ENCODE measurements at places on chromosomes 4 and X.

DNA sequence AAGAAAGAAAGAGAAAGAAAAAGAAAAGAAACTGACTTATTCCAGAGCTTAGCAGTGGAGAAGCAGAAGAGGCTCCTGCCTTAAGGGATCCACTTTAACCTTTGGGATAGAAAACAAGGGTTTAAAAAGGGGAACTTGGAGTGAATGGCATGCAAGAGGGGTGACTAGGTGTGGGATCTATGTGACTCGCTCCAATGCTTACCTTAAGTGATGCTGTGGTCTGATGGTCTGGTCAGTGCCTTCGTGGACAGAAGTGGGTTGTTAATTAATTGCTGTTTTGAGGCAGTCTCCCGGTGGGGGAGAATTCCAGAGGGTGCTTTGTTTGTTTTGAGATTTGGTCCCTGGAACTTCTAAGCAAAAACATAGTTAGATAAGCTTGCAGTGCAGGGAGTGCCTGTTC, 21.1 kb upstream of the RHOXF1 start:
- no peak for DNase-seq

DNA sequence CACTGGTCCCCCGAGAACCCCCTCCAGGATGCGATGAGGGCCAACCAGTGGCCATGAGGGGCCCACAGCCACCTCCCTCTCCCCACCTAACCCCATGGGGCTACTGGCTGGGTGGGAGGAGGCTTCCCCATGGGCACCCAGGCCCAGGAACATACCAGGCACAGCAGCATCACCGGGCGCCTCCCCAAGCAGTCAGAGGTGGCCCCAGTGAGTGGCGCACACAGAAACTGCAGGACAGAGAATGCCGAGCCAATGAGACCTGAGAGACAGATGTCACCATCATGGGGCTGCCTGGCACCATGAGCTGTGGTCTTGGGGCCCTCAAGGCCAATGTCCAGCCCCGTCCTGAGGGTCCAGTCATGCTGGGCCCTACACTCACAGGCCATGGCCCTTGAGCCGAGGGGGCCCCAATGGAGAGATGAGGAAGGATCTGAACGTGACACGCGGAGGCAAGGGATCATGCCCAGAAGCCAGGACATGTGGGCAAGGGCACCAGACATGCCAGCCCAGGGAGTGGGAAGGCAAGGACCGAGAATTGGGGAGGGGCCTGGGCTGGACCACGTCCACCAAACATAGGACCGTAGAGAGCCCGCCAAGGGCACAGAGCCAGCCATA, 30.1 kb downstream of the NOP14 start:
- DNase-seq, result peak; percentile 61

DNA sequence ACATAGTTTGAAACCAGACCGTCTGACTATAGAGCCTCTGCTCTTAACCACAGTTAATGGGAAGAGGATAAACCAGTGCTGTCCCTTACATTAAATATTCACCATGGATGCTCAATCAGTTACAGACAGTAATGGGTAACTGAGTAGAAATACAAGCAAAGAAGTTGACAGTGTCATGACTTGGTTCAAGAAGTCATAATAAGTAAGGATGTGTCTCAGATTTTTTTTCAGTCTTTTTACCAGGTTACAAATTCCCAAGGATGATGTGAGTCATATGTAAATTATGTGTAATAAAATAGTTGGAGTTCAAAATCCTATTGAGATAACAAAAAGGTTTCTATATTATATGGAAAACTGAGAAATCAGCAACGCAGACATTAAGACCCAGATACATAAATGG, 31.1 kb downstream of the ZCCHC4 start:
- DNase-seq, result no peak

DNA sequence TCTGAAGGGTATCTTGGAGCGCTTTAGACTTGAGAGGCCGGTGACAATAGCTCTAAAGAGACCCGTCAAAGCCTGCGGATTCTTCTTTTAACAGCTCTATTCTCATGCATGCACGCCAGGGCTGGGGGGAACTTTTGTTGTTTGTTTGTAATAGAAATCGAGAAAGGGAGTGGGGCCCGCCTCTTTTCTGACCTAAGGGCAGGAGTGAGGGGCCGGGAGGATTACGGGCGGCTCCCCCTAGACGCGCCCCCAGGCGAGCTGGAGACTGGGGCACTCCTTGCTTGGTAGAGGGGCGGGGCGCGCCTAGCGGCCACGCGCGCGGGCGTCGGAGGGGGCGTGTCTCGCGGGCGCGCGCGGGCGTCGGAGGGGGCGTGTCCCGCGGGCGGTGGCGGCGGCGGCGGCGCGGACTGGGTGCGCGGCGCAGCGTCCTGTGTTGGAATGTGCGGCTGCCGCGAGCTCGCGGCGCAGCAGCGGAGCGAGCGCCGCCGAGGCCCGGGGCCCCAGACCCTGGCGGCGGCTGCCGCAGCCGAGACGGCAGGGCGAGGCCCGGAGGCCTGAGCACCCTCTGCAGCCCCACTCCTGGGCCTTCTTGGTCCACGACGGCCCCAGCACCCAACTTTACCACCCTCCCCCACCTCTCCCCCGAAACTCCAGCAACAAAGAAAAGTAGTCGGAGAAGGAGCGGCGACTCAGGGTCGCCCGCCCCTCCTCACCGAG, at the start of gene REST:
Gene REST, plus strand, starts transcription at position 412 of the 717 bp plus-strand sequence. CDS start 2,739 bp downstream, outside the sequence.
- peak; percentile 78 for DNase-seq

- DNase-seq, result no peak
Measured at GRCh38 chr4:118112117-118113046, 78.1 kb downstream of the NDST3 start.

GRCh38 chr4:77742054-77742453, 77.1 kb downstream of the CNOT6L start:
- DNase-seq, result no peak

DNA sequence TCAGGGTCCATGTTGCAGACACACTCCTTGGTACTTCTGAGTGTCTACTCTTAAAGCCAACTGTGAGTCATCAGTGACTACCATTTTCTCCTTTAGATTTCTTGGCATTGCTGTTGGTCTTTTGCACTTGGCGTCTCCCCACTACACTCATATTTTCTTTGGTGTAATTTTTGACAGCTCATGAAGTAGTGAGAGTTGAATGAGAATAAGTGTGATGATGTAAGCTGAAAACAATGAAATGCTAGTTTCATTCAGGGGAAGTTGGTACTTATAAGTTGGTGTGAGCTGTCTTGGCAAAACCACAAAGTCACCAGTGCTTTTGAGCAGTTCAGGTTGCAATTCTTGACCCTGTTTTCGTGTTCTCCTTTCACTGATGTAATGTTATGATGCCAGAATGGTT, 142.9 kb upstream of the ARX start:
- DNase-seq, result no peak

DNA sequence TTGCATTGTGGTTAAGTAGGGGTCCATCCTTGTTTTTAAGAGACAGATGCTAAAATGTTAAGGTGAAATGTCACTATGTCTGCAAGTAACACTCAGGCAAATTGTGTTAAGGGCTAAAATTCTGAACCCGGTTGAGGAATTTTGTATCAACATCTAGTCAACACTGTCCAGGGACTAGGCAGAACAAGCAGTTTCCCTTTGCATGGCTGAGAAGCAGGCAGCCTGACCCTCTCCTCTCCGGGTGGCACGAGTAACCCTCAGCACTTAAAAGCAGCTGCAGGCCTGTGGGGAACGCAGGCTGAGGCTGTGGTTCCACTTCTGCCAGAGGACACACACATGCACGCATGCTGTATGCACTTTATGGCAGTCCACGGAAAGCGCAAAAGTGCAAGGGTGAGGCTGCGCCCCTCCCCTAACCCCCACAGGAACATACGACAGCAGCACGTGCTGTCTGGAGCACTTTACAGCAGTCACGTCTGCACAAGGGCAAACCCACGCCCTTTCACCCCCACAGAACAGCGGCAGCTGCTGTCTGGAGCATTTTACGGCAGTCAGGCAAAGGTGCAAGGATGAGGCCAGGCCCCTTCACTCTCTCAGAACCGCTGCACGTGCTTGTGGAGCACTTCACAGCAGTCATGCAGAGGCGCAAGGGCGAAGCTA, 619 bp upstream of the MPC1L start:
- no peak for DNase-seq

DNA sequence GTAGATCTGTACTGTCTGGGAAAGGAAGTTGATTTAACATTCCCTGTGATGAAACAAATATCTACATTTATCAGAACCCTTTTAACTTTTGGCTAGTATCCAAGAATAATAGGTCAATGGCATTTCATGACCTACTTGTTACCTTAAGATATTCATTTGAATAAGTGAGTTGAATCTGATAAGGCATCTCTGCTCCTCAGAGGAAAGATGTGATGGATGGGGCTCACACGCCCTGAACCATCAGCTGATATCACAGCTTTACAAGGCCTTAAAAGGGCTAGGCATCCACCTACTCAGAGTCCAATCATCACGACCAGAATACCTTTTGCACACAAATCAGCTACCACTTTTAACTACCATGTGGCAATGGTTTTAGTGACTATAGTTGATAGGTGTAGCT, 90.2 kb upstream of the PDLIM3 start:
- DNase-seq, result no peak

- DNase-seq, result no peak
Measured at GRCh38 chr4:145404761-145405160, 76.9 kb upstream of the SMAD1 start.

- no peak for DNase-seq
Measured at GRCh38 chr4:107114059-107114458, 77.9 kb upstream of the DKK2 start.

DNA sequence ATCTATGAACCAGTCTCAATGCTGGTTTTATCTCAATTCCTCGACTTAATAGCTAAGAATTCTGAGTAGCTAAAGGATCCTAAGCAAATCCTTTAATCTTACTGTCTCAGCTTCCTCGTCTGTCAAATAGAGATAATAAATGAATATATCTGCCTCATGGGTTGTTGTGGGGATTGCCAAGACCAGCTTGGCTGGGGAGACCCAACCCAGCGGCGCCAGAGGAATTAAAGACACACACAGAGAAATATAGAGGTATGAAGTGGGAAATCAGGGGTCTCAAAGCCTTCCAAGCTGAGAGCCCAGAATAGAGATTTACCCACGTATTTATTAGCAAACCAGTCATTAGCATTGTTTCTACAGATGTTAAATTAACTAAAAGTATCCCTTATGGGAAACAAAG, 41.9 kb downstream of the SLC34A2 start:
- DNase-seq, result no peak

GRCh38 chr4:103085555-103086196, 9.1 kb upstream of the SLC9B2 start:
- no peak for DNase-seq

GRCh38 chrX:130415201-130415600, 13.4 kb downstream of the RBMX2 start:
- no peak for DNase-seq

DNA sequence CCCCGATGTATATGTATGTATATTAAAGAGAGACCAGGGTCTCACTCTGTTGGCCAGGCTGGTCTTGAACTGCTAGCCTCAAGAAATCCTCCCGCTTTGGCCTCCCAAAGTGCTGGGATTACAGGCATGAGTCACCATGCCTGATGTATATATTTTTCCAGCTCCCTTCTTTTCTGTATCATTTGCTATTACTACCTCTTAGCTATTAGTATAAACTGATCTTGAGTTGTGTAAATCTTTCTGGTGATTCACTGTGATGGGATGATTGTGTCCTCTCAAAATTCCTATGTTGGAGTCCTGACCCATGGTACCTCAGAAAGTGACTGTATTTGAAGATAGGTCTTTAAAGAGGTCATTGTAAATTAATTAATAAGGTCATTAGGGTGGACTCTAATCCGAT, 53.1 kb downstream of the HPRT1 start:
- no peak for DNase-seq

GRCh38 chr4:164926301-164926700, 49.3 kb downstream of the APELA start:
- no peak for DNase-seq

- no peak for DNase-seq
Measured at GRCh38 chr4:168138143-168138542, 45.8 kb downstream of the ANXA10 start.

GRCh38 chr4:6404611-6405396, 67.6 kb downstream of the PPP2R2C start:
- DNase-seq, result no peak

DNA sequence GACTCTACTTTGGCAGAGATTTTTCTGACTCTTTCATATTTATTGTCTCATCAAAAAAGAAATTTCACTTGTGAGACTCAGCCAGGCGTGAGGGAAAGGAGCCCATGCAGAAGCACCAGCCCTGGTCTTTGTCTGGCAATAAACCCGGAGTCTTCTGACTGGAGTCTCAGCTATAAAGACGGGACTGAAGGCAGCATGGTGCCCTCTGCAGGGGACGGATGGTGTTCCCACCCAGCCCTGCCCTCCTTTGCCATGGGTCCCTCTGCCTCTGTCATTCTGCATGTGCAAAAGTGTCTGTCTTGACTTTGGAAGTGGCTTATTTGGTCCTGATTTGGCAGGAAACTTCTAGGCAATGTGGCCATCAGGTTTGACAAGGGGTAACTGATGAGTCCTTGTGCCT, 14.2 kb downstream of the ZNF185 start:
- DNase-seq, result no peak

GRCh38 chrX:138945219-138945618, 233.7 kb upstream of the FGF13 start:
- no peak for DNase-seq

GRCh38 chr4:74109116-74109869, 10.3 kb upstream of the CXCL2 start:
- no peak for DNase-seq

DNA sequence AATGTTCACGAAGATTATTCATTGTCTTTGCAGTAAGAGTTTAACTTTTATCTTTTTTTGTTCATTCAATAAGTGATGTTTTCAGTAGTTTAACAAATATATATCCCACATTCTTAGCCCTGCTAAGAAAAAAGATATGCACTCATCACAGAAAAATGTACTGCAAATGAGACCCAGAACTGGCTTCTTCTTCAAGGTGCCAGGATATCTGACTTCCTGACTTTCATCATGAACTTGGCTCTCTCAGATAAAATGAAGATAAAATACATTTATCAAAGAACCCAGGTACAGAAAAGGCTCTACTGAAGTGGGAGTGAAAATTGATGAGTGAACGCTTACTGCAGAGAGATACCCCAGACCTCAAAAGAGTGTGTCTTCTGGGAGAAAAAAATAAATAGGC, 177.8 kb upstream of the DKK2 start:
- no peak for DNase-seq

DNA sequence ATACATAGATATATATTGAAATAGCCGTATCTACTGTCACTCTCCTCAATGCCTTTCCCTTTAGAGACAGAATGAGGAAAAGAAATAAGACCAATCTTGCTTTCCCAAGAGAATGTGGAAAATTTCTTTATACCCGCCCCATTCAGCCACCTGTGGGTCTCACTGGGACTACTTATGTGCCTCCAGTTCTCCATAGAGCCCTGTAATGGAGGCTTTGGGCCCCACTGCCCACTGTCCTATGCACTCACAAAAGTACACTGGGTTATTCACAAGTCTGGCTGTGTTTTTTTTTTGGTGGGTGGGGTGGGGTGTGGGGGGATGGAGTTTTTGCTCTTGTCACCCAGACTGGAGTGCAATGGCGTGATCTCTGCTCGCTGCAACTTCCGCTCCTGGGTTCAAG, 70.4 kb upstream of the ELOVL6 start:
- DNase-seq, result no peak

DNA sequence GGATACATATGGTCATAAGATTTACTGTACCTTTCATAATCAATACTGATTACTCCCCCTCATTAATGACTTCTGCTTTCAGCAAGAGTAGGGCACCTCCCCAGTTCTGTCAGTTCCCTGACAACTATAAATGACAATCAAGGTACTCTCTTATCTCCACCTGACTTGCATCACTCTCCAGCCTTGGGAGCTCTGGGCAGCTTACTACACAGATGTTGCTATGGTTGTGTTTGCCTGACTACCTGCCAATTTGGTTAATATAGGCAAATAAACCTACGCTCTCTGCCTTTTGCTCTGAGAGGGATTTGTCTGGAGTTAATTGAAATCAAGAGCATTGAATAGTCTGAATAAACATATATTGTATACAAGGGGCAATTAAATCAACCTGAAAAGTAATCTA, 22.8 kb upstream of the MAP7D3 start:
- DNase-seq, result no peak

Measured in activated CD8-positive, alpha-beta memory T cell treated with anti-CD3 and anti-CD28 coated beads, Interleukin-2, amount 10 ng/mL, durations not matched to agents 7 days and 5 days (primary cell).